NCI-H1417 (cell line): ENCODE measurements at places on chromosomes 4 and X.

DNA sequence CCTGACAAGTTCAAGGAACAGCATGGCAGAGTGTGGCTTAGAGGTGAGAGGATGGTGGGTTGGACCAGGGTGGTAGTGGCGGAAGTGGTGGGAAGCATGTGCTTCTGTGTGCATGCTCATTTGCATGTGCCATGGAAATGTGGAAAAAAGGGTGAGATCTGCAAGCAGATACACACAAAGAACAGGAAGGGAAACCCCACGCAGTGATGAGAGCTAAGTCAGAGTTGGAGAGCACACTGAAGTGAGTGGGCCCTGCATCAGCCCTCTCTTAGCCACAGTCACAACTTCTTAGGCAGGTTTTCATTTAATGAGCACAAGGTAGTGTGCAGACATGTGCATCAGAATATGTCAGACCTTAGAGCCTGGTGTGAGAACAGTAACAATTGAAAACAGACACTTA is 483.8 kb downstream of the AFF2 start:
- DNase-seq, result no peak

- DNase-seq, result no peak
Measured at GRCh38 chr4:31467781-31468180, 747.6 kb downstream of the PCDH7 start.

DNA sequence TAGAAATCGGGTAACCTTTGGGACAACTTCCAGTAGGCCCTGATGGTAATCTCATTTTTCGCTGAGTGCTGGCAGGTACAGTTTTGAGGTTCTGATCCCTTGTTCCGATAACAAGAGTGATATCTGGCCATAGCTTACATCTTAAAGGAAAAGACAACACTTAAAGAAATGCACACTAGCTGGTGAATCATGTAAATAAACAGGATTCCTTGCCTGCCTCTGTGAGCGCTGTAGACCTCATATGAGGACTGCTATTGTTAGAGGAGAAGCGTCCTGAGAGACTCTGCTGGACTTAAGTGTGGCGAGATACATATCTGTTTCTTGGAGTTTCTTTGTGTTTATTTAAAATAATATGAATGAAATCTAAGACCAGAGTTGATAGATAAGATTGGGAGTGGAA is 149.3 kb upstream of the SLC4A4 start:
- DNase-seq, result no peak

- DNase-seq, result no peak
Measured at GRCh38 chrX:150574559-150575418, 6.4 kb downstream of the MTM1 start.

DNA sequence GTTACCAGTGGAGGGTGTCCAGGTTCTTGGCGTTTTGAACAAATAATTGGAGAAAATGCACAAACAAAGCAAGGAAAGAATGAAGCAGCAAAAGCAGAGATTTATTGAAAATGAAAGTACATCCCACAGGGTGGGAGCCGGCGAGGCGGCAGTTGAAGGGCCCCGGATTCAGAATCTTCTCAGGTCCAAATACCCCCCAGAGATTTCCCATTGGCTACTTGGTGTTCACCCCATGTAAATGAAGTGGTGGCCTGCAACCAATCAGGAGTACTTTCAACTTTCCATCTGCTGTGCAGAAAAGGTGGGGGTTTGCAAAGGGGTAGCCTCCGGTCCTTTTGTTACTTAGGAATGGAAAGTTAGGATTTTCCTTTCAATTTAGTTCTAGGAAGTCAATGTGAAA is 1447.0 kb downstream of the C4orf33 start:
- DNase-seq, result no peak

DNA sequence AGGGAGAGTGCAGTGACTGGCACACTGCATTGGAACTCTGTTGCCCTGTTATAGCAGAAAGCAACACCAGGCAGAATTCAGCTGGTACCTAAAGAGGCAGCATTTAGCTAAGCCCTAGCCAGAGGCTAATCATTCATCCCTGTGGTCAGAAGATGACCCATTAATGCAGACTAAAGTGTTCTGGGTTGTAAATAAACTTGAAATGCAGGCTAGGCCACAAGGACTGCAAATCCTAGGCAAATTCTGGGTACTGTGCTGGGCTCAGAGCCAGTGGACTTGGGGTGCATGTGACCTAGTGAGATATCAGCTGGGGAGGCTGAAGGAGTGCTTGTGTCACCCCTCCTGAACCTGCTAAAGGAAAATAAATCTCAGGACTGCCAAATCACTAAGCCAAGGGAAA is 91.2 kb downstream of the LPAR4 start:
- DNase-seq, result no peak

DNA sequence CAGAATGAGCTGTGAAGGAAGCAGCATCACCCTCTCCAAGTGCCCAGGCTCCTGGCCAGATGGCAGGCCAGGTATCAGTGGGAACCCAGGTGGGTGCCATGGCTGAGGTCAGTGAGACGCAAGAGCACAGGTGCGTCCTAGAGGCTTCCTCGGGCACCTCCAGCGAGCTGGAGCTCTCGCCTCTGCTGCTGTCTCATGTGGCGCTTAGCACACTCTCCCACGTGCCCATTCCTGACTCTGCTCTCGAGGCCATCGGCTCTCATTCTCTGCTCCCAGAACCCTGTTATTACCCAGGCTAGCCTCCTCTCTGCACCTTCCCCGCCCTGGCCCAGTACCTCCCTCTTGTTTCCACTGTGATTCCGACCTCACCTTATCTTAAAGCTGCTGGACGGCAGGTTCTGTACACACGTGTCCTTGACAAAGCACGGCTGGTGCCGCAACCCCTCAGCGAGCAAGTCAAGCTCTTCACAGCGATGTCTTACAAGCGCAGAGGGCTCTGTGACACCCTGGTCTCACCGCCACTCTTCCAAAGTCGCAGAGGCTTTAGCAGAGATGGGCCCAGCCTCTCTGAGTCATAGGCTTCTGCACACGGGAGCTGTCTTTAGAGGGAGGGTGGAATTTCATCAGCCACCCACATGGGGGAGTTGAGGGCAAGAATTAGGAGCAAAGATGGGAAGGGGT is 15.4 kb upstream of the MSANTD1 start:
- DNase-seq, result no peak

- DNase-seq, result peak; percentile 90
Measured at GRCh38 chr4:110631584-110632505, 9.0 kb upstream of the PITX2 start.

DNA sequence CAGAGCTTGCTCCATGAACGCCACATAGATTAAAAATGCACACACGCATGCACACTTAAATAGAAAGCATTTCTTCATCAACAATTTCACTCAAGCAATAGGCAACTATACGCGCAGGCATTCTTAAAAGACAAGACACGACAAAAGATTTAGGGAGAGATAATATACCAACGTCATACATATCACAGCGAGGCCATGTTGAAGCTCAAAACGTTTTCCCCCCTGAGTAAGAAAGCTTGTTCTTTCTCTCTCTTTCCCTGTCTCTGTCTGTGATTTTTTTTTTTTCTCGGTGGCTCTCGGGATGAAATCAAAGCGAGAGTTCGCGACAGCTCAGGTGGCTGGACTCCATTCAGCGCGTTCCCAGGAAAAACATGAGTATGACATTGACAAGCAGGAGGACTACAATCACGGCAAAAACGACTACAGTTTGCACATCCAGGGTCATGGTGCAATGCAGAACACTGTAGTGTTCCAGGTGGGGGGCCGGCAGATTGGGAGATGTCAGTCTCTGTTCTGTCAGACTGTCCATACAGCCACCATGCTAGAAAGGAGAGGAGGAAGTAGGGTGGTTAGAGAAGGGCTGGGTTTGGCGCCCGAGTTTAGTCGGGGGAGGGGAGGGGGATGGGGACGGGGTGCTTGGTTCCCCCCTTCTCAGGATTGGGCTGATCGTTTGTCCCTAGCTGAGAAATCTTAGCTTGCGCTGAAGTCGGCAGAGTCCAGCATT is 30.7 kb downstream of the ARHGEF9 start:
- DNase-seq, result peak; percentile 60

DNA sequence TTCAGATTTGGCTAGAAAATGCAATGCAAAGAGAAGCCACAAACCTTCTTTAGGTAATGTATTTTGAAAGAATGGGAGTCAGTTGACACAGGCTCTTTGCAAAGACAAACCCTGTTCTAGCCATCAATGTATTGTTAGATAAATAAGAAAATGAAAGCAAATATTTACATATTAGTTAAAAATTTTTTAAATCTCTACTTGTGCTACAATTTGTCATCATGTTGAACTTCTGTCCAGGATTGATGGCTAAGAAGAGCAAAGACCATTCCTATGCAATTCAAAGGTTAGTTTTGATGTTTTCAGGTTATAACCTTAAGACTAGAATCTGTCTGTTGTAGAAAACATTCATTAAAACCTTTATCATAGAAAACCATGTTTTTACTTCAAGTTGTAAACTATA is 788.8 kb upstream of the FTHL17 start:
- no peak for DNase-seq

DNA sequence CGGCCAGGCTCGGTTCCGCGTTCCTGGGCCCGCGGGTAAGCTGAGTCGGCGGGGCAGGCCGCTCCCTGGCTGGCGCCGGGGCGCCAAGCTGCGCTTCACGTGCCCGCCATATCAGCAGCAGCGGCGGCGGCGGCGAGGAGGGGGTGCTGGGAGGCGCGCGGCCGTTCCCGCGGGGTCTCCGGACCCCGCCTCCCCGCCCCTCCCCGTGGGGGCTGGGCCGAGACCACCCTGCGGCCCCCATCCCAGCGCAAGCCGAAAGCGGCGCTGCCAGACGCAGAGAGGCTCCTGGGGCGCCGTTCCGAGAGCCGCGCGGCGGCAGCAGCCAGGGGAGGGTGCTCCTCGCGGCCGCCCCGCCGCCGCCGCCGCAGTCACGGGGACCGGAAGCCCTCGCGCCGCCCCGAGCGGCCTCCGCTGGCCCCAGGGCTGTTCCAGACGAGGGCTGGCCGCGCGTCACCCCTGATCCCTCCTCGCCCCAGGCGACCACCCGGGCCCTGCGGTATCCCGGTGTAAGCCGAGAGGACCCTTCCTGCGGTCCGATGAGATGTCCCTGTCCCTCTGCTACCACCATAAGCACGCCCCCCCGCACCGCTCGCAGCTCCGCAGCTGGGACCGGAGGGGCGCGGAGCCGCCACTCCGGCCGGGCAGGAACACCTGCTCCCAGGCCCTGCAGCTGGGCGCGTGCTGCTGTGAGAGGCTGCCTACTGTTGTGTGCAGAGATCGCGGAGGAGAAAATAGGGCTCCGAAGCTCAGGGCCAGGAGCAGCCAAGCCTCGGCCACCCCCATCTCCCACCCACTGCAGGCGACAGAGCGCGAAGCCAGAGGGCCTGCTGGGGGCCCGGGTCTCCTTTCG is 7.5 kb upstream of the BCOR start:
- DNase-seq, result peak; percentile 83

GRCh38 chr4:181858741-181859140 is 384.5 kb upstream of the TENM3 start:
- DNase-seq, result no peak

- no peak for DNase-seq
Measured at GRCh38 chrX:15906041-15906943, 51.7 kb upstream of the AP1S2 start.

GRCh38 chrX:44447214-44447613 is 95.4 kb downstream of the FUNDC1 start:
- no peak for DNase-seq

DNA sequence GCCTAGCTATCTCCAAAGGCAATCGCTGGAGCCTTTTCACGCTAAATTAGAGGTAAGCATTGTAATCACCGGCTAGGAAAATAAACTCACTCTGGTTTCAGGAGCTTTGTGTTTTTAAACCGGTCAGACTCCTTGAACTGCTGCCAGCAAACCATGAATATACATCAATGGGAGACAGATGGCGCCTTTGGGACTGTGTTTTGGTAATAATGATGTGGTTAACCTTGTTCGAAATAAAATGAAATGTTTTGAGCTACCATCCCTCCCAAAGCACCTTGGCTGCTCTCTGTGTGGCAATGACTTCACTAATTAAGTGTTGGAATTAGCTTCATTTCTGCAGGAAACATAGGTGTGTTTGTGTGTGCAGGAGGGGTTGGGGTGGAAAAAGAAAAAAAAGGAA is 65.3 kb downstream of the CLNK start:
- peak; percentile 67 for DNase-seq

- DNase-seq, result no peak
Measured at GRCh38 chr4:3647421-3647820, 115.2 kb upstream of the LRPAP1 start.

- no peak for DNase-seq
Measured at GRCh38 chr4:109730619-109731545, 1.0 kb upstream of the PLA2G12A start.

GRCh38 chr4:18981234-18981615 is 959.7 kb upstream of the LCORL start:
- DNase-seq, result no peak

GRCh38 chr4:76373919-76374552 is 46.9 kb downstream of the CCDC158 start:
- DNase-seq, result no peak

- DNase-seq, result no peak
Measured at GRCh38 chr4:20019310-20020015, 232.2 kb upstream of the SLIT2 start.

- DNase-seq, result no peak
Measured at GRCh38 chrX:129754056-129755024, 15.6 kb downstream of the XPNPEP2 start.

GRCh38 chrX:39729981-39730661 is 367.6 kb downstream of the BCOR start:
- DNase-seq, result no peak

GRCh38 chr4:153773236-153773690 is 13.4 kb upstream of the RNF175 start:
- DNase-seq, result peak; percentile 7

DNA sequence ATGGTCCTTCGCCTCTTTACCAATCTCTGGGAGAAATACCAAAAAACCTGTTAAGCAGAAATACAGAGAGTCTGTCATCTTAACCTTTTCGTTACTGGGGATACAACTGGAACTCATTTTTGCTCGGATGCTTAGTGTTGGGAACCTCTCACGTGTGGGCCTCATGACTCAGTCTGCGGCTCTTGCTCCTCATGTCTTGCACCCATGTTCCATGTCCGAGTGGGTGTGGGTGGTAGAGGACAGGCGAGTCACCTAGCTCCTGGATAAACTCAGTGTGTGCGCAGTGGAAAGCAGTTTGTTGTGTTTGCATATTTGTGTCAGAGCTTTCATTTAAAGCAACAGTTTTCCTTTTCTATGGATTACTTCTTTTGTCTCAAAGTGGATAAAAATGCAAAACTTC is 70.6 kb downstream of the TNIP2 start:
- DNase-seq, result no peak

- DNase-seq, result no peak
Measured at GRCh38 chr4:140469791-140470733, 28.0 kb downstream of the MGAT4D start.

GRCh38 chrX:1853916-1854315 is 239.1 kb downstream of the ASMT start:
- no peak for DNase-seq

DNA sequence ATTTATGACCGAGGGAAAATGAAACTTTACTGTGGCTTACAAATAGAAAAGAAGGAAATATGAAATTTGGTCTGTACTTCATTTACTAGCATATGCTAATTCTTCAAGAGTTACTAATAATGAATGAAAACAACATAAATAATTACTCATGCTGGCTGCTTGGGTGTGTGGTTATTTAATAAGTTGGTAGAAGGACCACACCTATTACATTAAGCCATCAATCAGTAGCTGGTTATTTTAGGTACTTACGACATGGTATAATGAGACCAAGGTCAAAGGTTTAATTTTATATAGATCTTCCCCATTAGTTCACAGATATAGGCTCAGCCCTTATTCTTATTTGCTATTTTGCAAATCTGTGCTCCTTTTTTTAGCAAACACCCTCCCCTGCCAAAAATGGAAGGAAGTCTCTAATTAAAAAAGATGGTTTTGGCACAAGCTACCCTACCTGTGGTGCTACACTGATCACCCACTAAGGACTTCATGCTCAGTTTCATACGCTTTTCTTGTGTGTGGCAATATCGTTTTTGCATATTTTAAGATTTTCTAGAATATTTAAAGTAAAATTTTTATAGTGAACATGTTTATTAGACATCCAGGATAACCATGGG is 14.1 kb downstream of the TMPRSS11D start:
- no peak for DNase-seq
